ENCODE measurements at places on chromosomes 4 and X.

- no peak for DNase-seq
Measured at GRCh38 chr4:139786494-139787354, 121.1 kb downstream of the MGST2 start.

DNA sequence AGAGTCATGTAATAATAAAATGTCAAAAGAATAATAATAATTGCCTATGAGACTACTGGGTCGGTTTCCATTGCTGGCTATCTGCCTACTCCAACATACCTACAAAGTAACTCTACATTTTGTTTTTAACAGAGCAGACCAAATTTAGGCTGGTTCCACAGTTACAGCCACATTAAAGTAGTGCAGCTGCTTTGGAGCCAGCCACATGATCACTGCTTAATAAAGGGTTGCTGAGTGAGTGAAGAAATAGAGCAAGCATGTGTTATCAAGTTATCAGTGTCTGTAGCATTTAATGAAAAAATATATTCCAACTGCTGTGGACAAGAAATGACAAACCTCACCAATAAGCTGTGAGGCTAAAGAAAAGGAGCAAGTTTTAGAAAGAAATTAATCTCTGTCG is 782.3 kb downstream of the PCDH18 start:
- DNase-seq, result no peak

DNA sequence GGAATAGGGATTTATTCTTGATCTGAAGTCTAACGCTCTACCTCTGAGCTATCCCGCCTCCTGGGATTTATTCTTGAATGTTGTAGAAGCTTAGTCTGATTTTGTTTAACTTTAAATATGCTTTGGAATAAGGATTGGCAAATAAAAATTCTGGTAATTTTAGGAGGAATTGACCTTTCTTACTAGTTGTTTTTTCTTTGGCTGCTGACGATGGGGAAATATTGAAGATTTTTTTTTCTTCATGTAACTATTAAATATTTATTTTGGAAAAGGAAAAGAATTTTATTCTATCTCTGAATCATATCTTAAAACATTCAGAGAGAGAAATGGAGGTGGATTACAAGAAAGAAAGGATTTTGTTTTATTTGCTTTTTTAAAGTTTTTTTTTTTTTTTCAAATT is 122.9 kb downstream of the PDLIM5 start:
- DNase-seq, result no peak

GRCh38 chr4:110306303-110306702 is 107.9 kb upstream of the ELOVL6 start:
- DNase-seq, result no peak

DNA sequence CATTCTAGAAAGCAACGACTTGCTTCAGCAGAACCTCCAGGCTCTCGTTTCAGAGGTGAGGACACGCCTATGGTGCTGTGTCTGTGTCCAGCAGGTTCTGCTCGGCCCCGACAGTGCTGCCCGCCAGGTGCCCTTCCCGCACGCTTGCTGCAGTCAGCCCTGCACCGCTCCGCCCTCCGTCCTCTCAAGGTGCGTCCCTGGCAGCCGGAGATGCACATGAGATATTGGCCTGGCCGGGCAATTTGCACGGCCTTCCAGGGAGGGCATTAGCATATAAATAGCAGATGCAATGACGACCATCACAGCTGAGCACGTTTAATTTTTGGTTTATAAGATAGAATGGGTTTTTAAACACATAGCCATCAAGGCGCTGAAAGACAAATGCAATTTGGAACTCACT is 14.4 kb downstream of the UVSSA start:
- no peak for DNase-seq

DNA sequence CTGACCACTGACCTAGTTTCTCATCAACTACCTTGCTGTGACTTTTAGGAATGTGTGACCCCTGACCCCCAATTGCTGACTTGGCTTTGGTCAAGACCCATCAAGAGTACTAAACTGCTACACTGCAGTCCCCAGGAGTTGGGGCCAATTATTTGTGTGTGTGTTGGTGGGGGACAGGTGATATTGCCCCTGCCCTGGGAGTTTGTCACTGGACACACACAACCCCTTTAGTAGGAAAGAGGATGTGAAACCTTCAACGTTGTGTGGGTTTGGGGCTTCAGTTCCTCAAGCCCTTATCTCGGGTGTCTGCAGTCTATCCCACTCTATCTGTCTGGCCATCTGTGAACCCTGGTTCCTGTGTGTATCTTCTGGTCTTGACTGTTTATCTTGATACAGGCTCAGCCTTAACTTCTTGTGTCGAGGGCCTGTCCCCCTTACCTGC is 6.5 kb downstream of the SASH3 start:
- DNase-seq, result no peak

DNA sequence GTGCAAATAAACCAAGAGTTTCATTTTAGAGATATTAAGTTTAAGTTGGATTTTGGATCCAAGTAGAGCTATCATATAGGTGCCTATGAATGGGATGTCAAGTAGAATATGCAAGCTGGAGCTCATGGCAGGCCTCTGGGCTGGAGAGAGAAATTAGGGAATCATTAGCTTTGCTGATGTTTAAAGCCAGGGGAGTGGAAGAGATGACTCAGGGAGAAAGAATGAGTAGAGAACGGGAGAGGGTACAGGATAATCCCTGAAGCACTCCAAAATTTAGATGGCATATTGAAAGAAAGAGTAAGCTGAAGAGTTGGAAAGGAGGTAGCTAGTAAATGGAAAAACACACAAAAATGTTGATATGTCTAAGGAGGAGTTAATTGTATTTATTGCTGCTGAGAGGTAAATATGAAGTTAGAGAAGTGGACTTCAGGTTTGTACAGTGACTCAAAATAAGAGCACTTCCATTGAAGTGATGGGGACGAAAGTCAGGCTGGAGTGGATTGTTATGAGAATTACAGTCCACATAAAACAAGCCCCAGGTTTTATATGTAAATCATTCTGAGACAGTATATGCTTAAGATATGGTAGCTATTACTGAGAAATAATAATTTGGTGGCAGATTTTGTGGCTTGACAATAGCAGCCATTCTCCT is 72.5 kb upstream of the GRXCR1 start:
- no peak for DNase-seq

DNA sequence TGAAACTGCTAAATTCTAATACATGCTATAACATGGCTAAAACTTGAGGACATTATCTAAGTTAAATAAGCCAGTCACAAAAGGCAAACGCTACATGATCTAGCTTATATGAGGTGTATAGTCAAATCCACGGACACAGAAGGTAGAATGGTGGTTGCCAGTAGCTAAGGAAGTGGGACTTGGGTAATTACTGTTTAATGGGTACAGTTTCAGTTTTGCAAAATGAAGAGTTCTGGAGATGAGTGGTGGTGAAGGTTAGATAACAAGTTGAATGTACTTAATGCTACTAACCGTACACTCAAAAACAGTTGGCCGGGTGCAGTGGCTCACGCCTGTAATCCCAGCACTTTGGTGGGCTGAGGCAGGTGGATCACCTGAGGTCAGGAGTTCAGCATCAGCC is 644.5 kb upstream of the DIPK2B start:
- DNase-seq, result no peak

DNA sequence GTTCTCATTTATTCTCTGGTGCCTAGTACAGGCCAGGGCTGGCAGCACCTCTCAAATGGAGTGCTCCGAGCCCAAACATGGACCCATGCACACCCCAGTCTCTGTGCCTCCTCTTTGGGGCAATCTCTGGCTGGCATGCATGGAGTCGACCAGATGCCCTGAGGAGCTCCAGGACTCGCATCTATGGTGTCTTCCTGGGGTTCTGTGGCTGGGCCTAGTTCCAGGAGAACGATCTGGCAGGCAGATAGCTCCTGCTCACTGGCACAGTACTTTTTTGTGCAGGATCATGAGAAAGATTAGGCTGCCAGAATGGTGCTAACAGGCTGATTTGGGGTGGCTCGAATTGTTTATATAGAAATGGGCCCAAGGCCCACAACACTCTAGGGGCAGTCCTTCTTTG is 72.0 kb upstream of the PJA1 start:
- no peak for DNase-seq

DNA sequence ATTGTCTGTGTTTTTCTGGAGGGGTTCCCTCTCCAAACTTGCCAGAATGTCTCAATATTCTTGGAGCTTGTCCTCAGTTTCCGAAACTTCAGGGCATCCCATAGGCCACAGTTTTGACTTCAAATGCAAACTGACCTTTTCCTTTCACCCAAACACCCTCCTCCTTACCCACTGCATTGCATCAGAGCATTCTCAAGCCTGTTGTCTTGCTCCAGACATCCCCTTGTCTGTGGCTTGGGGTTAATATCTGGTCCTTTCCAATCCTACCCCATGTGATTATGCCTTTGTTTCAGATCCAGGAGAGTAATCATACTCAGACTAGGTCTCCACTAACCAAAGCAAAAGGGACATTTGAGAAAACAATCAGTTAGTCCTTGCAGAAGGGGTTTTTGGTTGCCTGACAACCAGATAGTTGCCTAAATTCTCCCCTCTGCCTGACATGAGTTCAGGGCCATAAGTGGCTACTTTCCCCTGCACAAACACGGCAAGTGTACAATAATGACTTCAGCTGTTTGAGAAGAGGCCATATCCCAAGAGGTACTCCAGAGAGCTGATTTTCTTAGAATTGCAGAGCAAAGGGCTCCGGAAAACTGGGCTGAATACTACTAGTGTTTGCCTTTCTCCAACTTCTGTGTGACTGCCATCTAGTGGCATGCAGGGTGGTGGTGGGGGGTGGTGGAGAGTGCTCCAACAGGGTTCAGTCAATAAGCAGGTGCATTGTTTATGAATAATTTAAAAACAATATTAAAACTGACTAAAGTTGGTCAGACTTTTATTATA is 130.2 kb downstream of the CHRDL1 start:
- no peak for DNase-seq

GRCh38 chr4:3203971-3204431 is 45.0 kb upstream of the MSANTD1 start:
- DNase-seq, result no peak

- no peak for DNase-seq
Measured at GRCh38 chrX:154652311-154653047, 900 bp downstream of the CTAG2 start.

- DNase-seq, result no peak
Measured at GRCh38 chr4:120017939-120018692, 48.5 kb downstream of the MAD2L1 start.

DNA sequence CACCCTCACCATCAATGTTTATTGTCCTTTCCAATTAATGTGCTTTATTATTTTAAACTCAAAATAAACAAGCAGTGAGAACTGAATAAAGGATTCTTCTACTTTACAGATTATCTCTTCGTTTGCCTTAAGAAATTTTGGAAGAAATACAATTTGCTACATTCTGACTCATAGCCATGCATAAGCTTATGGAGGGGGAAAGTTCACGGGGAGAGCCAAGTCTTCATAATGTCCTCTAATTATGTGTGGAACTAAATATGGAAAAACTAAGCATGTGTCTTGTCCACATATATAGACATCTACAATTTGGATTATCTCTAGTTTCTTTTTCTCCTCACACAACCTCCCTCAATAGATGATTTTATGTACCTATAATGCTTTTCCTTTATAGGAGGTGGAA is 17.5 kb downstream of the CXCL13 start:
- DNase-seq, result no peak

GRCh38 chr4:145307763-145308430 is 127.5 kb upstream of the OTUD4 start:
- DNase-seq, result no peak

GRCh38 chrX:51336584-51336983 is 4.0 kb downstream of the NUDT10 start:
- DNase-seq, result no peak

DNA sequence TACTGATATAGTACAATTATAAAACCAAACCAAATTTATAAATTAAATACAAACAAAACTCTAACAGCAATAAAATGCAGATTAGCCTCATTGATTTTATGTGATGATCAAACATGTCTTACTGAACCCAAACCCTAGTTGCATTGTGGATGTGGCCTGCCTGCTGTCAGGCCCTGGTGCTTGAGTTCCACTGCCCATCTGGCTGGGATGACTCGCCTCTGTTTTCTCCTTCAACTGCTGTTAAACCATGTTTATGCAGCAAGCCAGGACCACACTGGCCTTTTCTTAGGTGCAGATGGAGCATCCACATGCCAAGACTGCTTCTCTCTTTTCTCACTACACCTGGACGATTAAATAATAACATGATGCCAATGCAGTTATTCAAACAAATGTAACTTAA is 22.6 kb downstream of the NAP1L5 start:
- DNase-seq, result no peak

DNA sequence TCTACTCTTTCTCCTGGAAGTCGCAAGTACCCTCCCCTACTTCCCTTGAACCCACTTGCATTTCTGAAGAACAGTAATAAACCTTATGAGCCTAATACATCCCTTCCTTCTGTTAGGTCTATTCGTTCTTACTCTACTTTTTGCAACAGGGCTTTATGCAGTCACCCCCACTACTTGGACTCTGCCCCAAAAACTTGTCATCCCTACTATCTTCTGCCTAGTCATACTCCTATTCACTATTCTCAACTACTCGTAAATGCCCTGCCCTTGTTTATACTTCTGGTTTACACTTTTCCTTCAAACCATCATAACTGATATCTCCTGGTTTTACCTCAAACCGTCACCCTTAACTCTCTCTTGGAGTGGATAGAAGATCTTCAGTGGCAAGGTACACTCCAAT is 55.2 kb upstream of the SLIT2 start:
- no peak for DNase-seq

DNA sequence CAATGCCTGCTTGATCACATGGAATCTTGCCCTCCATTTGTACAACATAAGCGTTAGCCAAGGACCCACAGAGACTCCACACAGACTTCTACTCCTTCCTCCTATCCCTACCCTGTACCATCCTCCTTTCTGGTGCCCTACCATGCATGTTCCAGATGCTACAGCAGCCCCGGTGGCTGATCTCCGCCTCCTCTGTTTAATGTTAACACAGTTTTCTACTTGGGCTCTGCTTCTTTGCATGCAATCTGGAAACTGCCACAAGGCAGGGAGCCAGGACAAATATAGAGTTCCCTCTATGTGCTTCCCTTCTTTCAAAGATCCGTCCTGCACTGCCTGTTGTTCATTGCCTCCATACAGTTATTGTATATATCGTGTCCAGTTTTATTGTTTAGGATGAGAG is 368.6 kb upstream of the TENM3 start:
- DNase-seq, result no peak

DNA sequence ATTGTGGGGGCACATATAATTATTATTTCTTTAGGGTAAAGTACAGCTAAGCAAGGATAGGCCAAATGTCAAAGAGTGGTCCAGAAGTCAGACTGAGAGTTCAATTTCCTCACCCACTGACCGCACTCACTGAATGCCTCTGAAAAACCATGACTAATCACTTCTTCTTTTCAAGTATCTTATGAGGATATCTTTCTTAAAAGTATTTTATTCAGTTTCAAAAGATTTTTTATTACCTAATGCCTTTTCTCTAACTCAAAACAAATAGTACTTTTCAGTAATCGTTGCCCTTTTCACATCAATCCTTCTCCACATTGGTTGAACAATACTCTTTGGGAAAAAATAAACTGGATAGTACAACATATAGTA is 61.7 kb upstream of the CAMK2D start:
- no peak for DNase-seq

Measured in stimulated activated CD8-positive, alpha-beta memory T cell treated with anti-CD3 and anti-CD28 coated beads, Interleukin-4, amount 100 ng/mL, for 4 hours (primary cell).